ENCODE measurements at places on chromosomes 6 and 20.

DNA sequence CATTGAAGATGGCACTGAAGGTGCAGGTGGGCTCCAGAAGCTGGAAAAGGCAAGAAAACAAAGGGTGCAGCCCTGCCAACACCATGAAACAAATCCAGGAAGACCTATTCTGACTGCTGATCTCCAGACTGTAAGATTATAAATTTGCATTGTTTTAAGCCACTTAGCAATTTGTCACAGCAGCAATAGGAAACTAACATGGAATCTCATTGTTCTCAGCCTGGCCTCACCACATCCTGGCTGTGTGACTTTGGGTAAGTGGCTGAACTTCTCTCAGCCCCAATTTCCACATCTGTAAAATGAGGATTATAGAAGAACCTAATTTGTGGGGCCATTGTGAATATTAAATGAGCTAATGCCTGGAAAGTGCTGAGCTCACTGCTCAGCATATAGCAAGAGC is 160.4 kb upstream of the MAFB start:
- DNase-seq = no peak

DNA sequence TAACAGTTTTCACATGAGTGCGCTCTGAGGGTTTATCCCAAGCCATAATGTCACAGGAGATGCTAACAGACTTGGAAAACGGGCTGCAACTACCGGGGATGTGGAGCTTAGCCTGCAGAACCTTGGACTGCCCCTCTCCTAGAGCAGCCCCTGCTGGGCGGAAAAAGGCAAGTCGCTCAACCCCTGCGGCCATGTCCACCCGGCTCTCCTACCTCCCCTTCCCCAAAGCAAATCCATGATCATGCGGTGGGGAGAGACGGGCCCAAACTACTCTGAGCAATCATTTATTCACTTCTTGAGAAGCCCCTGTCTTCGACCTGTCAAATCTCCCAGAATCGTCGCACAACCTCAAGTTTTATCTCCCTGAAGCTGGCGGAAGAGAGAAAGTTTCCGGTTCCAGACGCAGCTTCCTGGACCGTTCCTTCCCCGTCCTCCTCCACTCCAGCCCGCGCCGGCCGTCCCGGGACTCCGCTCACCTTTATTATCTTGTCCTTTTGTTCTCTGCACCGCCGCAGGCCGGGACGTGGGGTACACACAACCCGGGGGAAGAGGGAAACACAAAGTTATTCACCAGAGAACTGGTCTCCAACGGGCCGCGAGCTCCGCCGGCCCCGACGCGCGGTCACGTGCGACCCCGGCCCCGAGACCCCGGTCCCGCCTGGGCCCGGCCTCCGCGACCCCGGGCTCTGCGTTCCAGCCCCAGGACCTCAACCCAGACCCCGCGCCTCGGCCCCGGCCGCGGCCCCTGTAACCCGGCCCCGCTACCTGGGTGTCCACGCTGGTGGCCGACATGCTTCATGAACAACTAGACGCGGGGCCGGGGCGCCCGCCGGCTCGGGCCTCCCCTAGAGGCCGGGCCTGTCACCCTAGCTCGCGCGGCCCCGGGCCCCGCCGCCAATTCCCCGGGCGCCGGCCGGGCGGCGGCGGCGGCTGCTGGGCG is 560 bp downstream of the YTHDF1 start:
- peak; percentile 54 for DNase-seq

GRCh38 chr20:25258476-25258805 is 10.6 kb downstream of the PYGB start:
- DNase-seq = no peak

- DNase-seq = no peak
These were observed 2.1 kb downstream of the HLA-DQB1 start for GRCh38 chr6:32664354-32664753.

DNA sequence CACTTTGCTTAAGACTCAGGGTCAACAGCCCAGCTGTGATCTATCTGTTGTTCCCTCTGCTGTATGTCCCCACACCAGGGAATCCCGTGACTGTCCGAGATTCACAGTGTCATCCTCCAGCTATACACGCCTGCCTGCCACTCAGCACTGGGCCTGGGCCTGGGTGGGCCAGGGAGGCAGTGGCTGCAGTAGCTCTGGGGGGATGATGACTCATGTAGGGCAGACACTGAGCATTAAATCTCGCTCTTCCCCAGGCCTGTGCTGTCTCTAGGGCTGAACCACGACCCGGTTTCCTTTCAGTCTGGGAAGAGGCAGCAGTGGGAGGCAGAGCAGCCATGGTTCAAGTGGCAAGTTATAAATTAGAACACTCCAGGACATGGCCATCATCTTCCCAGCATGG is 173.9 kb downstream of the LRFN2 start:
- no peak for DNase-seq

GRCh38 chr6:157961832-157962575 is 19.7 kb upstream of the SYNJ2 start:
- DNase-seq = no peak

GRCh38 chr6:13395272-13396237 is 67.2 kb upstream of the TBC1D7 start:
- no peak for DNase-seq

- DNase-seq = no peak
These were observed 613.6 kb downstream of the UTRN start for GRCh38 chr6:144898741-144899140.

DNA sequence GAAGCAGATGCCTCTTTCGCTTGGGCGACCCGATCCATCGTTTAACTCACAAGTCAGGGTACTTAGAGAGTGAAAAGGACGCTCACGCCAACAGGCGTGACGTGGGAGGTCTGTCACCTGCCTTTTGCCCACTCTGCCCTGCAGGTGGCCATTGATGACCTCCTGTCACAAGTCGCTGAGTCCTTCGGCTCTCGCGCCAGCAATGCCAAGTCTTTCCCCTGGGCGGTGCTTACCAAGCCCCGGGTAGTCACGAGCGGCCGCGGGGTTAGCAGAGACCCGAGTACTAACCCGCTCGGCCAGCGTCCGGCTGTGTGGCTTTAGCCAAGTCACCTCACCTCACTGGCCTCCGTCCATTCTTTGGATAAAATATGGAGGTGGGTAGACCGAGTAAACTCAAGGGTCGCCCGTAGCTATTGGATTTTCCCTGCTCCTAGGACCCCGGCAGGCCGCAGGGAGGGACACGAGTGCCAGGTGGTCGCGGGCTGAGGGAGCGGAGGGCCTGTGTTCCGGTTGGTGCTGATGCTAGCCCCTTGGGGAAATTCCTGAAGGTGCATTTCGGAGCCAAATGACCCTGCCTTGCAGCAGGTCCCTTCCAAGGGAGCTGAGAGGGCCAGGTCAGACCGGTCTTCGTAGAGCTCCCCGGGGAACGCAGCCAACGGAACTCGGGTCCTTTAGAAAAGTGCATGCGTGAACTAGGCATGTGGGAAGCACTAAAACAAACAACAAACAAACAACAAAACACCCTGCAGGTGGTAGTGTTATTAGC is 668 bp downstream of the PKIB start:
- DNase-seq = peak; percentile 26

- DNase-seq = no peak
These were observed 39.7 kb upstream of the CCDC167 start for GRCh38 chr6:37539171-37540028.

DNA sequence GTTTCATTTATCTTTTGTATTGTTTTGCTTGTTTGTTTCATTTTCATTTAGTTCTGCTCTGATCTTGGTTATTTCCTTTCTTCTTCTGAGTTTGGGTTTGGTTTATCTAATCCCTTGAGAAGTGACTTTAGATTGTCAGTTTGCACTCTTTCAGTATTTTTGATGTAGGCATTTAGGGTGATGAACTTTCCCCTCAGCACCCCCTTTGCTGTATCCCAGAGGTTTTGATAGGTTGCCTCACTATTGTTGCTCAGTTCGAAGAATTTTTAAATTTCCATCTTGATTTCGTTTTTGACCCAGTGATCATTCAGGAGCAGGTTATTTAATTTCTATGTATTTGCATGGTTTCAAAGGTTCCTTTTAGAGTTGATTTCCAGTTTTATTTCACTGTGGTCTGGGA is 119.6 kb upstream of the SSTR4 start:
- no peak for DNase-seq

DNA sequence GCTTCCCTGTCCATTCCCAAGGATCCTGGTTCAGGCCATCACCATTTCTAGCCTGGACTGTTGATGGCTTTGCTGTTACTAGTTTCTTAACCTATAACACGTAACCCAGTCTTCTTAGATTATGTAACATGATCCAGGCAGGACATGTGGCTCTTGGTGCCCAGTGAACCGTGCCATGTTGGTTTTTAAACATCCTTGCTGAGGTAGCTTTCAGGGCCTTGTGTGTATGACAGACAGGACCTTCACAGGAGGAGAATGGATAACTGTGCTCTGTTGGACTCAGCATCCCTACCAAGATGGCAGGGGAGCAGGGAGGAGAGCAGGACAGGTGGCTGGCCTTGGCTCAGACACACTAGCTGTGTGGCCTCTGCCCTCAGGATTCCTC is 46.8 kb downstream of the PANK2 start:
- DNase-seq = no peak

- no peak for DNase-seq
These were observed 157.8 kb upstream of the PREP start for GRCh38 chr6:105560611-105561066.

GRCh38 chr6:155830531-155830930 is 374.9 kb upstream of the NOX3 start:
- DNase-seq = no peak

- no peak for DNase-seq
These were observed 70.4 kb downstream of the JAG1 start for GRCh38 chr20:10603378-10603777.

GRCh38 chr6:136563386-136564152 is 13.3 kb upstream of the MAP7 start:
- no peak for DNase-seq

DNA sequence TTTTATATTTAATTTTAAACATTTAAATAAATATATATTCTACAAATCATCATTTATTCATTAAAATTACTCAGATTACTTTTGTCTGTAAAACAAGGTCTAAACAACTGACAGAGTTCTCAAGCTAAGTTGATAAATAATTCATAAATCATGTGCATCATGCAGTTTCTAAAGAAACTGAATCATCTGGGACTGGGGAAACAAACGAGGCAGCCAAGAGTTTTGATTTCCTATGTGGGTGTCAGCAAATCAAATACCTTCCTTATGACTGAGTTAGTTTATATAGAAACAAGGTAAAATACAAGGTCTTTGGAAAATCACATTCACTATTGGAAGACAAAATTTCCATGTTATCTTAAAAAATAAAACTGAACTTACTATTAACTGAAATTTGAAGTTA is 149.9 kb upstream of the BEND6 start:
- no peak for DNase-seq

DNA sequence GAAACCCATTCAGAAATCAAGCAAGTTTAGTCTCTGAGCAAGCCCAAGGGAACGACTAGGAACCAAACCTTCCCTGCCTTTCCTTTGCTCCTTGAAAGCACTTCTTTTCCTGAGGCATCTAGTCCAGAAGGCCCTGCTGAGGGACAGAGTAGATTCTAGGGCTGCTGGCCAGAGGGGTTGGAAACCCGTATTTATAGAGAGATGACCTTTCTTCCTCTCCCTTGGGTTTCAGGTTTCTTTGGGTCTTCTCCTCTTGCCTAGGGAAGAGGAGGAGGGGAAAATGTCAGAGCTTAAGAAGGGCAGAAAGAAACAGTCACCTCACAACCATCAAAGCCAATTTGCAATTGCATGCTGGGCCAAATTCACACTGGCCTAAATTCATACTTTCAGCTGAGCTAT is 5.8 kb downstream of the APOBEC2 start:
- DNase-seq = no peak

DNA sequence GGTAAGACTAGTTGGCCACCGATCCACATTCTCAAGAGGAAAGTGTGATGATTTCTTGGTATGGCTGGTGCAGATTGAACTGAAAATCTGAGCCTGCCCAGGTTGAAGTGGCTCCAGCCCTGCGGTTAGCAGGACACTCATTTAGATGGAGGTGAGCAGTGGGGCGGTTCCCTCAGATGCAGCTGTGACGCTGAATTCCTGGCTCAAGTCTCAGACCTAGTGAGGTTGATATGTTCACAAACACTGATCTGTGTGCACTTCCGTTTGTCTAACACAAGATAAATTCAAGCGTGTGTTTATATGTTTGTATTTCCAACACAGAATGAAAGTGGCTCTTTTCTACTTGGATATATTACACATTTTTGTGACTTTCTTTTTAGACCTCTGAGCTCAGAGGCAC is 83.4 kb upstream of the FRMD1 start:
- no peak for DNase-seq

GRCh38 chr20:8624616-8625015 is 444.3 kb upstream of the PLCB4 start:
- DNase-seq = no peak

DNA sequence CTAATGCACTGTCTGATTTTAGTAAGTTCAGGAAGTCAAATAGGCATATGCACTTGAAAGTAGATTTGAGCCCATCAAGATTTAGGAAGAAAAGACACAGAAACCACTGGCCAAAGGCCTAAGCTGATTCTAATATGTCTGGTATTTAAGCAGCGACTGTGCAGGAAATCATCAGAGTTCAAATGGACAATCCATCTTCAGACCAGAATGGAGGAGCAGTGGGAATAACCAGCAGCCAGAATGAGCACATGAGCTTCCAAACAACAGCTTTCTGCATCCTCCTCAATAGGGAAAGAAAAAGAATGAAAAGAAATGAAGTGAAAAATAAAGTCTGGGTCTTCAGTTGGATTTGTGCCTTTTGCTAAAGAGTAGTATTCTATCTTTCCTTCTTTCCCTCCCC is 50.6 kb downstream of the SOD2 start:
- DNase-seq = no peak

- no peak for DNase-seq
These were observed 9.7 kb downstream of the SNAP25 start for GRCh38 chr20:10228330-10228729.

DNA sequence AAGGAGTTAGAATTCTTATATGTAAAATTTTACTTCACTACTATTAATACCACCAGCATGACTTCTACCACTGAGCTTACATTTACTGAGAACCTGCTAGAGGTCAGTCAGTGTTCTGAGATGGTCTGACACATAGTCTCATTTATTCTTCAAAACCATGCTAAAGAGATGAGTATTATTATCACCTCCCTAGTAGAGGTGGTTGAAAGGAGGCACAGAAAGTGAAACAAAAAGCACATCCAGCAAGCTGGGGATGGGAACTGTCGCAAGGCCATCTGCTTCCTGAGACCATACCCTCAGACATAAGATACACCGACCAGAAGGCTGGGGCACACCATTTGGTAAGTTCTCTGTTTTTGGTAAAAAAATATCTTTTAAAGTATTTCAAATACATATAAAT is 137.7 kb downstream of the INSM1 start:
- no peak for DNase-seq

- DNase-seq = no peak
These were observed 159.2 kb downstream of the GMPR start for GRCh38 chr6:16397623-16398022.

- no peak for DNase-seq
These were observed 72.1 kb upstream of the BCLAF1 start for GRCh38 chr6:136361787-136362186.

- DNase-seq = no peak
These were observed 535.1 kb downstream of the UTRN start for GRCh38 chr6:144820270-144820669.

DNA sequence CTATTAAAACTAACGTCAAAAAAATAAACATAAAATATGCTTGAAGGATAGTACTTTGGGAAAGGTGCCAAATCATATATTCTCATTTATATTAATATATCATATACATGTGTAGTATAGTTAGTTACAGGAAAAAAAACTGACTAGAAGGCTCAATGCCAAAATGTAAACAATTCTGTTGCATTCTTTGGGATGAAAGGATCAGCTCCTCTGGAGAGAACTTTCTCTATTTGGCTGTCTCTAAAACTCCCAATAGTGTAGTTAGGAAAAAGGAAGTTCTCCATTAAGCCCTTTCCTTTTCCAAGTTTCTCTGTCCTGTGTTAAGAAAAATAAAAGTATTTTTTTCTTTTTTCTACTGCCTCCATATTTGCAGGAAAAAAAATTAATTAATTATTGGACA is 86.5 kb upstream of the BTN3A2 start:
- DNase-seq = no peak

All from neural progenitor cell (in vitro differentiated cells).